ENCODE measurements at places on chromosomes 1 and 21. TPM values are rescaled to one million over a fixed set of nuclear protein-coding genes. Genes with fewer than 3 reads are reported as not detected.

DNA sequence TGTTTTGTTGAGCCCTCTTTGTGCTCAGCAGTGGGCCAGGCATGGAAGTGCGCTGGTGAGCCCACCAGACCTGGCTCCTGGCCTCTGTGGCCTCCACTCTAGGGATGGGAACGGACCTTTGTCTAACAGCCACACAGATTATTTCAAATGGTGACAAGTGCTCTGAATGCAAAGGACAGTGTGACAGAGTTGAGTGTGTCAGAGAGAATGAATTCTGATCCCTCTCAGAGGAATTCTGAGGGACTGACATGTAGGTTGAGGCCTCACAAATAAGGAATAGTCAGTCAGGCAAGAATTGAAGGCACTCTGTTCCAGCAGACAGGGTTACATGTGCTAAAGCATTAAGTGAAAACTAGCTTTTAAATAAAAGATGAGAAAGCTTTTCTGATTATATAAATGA, 11.3 kb upstream of the MAB21L3 start:
- DNase-seq: no peak

The PALMD gene
- 1.2 TPM for total RNA-seq

DNA sequence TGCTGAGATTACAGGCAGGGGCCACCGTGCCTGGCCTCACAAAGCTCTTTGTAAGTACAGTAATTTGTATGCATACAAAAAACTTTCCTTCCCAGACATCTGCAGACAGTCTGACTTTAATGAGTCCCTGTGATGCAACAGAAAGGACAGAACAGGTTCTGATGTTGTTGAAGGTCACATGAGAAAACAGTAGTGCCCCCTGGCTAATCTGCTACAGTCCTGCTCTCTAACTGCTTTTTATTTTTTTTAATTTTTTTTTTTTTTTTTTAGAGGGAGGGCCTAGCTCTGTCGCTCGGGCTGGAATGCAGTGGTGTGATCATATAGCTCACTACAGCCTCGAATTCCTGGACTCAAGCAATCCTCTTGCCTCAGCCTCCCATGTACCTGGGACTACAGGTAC, 36.7 kb downstream of the ACBD3 start:
- no peak for DNase-seq

The TSPAN1 gene
- total RNA-seq: 139 TPM

DNA sequence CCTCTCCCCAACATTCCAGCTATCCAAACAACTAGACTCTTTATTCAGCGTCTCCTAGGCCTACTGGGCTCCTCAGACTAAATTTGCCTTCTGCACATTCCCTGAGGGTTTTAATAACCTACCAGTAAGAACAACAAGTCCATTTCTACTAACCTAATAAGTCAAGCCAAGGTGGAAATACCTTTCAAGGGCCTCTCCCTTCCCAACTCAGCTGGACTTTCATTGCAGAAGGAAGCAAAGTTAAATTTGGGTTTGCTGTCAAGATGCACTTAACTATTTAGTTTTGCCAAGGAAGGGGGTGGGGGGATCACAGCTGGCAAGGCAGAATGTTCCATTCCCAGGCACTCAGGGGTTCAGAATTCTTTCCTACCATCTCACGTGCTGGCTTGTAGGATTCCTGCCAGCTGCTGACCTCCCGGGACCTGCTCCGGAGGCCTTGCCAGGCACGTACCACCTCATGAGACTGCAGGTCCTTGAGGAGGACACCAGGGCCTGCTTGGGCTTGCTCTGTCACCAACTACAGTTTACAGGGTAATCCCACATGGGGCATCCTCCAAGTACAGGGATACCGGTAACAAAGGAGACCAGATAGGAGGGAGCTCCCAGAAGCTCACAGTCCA, 29.8 kb downstream of the SLC30A1 start:
- peak; percentile 58 for DNase-seq

GRCh38 chr1:25608488-25609178, 8.0 kb upstream of the MAN1C1 start:
- peak; percentile 69 for DNase-seq

Data from PC-9 (cell line).